ENCODE measurements at places on chromosomes 6 and 20. TPM values are rescaled to one million over a fixed set of nuclear protein-coding genes. Genes with fewer than 3 reads are reported as not detected.

DNA sequence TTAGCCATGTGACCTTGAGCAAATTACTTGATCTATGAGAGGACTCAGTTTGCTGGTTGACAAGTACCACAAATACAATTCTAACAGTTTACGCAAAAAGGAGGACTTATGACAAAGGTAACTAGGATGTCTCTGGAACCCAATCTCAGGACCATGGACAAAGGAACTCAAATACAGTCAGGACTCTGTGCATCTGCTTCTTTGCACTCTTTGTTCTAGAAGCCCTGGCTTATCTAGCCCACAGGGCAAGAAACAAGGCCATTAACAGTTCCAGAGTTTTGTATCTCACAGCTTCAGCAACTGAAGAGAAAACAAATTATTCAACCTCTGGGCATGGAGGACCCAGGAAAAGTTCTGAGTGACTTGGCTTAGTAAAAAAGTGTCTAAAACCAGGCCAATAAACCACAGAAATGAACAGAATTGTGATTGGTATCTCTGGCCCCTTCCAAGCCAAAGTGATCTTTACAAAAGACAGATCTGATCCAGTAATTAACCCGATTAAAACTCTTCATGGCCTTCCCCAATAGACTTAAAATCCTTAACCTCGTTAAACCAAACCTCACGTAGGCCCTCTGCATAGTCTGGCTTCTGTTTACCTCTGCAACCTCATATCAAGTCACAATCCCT is 5.9 kb downstream of the WASF1 start:
- DNase-seq, result no peak

DNA sequence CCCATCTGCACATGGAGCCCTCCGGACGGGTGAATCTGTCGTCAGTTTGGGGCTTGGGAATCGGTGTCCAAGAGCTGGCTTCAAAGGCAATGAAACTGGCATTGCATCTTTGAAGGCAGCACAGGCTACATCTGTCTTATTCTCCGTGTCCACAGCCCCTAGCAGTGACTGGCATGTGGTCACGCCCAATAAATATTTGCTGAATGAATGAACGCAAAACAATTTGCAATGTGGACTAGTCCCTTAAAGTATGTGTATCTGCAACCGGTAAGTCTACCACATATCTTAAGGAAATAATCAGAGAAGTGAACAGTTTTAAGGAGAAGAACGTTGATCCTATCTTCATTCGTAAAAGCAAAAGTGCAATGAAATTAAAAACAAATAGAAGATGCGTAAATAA is 8.0 kb upstream of the PMEPA1 start:
- DNase-seq, result no peak

- no peak for DNase-seq
Observed at GRCh38 chr6:107660839-107661238, 163.3 kb downstream of the SCML4 start.

GRCh38 chr20:34875642-34876405 is 588 bp upstream of the ACSS2 start:
- DNase-seq, result peak; percentile 99

DNA sequence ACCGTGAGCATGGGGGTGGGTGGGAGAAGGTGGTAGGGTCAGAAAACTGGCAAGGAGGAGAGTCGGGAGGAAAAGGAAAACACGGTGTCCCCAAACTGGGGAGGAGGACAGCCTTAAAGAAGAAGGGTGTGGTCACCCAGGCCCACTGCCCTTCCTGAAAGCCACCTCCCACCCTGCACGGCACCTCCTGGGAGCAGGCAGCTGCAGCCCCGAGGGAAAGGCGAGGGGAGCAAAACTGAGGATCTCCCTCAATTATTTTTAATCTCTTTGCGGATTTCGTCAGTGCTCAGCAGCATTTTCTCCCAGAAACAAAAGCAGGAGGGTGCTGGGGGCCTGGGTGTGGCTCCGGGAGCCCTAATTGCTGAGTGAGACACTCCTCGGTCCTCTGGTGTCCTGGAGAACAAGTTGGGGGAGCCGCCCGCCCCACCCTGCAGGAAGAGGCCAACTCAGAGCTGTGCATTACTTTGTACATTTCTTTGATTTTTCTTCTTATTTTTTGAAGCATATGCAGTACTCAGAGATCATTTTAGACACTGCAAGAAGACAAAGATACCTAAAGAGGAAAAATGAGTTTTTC is 56.4 kb downstream of the RIOK1 start:
- DNase-seq, result no peak

DNA sequence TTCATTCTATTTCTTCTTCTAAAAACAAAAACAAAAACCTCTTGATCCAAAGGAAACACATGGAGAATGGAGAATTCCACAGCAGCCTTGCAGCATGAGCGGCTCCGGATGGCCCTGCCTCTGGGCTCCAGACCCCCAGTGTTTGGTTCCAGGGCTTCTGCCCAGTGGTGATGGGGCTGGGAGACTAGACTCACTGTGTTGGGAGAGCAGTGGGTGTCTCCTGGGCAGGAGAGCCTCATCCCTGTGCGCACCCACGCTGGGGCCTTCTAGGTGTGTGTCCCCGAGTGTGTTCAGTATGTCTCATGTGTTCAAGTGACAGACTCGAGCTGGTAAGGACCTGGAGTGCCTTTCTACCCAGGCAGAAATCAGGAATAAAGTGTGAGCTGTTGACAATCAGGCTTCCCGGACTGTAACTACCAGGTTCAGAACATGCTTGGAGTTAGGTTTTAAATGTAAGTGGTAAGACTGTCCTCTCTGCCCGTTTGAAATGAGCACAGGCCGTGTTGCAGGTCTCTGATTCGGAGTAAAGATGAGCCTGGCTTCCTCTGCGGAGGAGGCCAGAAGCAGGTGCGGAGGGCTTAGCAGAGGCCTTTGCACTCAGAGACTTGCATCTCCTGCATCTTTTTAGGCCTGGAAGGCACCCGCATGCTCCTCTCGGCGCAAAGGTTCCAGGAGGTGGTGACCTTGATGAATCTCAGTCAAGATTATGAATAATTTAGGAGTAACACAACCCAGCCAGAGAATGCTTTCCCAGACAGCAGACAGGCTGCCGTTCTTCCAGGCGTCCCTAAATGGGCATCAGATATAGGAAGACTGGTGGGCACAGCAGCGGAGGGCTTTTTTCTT is 253.6 kb downstream of the CDH26 start:
- DNase-seq, result no peak

GRCh38 chr20:2692036-2692885 is at the start of gene EBF4:
TSS of gene EBF4 (plus strand) at chr20:2692780. CDS start at chr20:2693646, 866 bp downstream.
- DNase-seq, result peak; percentile 27

Gene VAPB
- 16.5 TPM for total RNA-seq

Gene TFAP2C
- not detected for total RNA-seq

Gene BMP2
- total RNA-seq, result 23.1 TPM

Gene SPTLC3
- 1.4 TPM for total RNA-seq

Gene PLCB4
- 13.8 TPM for total RNA-seq

Gene CALHM4
- total RNA-seq, result not detected

Gene GMPR
- 26.0 TPM for total RNA-seq
